ENCODE measurements at places on chromosomes 16 and 17.

- DNase-seq, result no peak
These were observed 26.4 kb upstream of the BEAN1 start for GRCh38 chr16:66400503-66401380.

DNA sequence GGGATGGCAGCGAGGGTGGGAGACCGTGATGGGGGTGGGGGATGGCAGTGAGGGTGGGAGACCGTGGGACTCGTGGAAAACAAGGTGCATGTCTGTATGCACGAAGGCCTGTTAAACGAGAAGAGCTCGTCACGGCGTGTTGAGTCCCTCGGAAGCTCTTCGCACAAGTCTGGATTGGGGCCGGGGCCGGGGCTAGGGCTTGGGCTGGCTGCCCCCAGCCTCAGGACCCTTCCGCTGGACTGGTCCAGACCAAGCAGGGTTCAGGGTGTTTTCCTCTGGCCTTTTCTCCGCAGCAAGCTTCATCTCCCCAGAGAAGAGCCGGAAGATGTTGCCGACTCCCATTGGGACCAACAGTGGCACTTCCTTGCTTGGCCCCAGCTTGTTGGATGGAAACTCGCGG lies 7.7 kb upstream of the JPT2 start:
- no peak for DNase-seq

DNA sequence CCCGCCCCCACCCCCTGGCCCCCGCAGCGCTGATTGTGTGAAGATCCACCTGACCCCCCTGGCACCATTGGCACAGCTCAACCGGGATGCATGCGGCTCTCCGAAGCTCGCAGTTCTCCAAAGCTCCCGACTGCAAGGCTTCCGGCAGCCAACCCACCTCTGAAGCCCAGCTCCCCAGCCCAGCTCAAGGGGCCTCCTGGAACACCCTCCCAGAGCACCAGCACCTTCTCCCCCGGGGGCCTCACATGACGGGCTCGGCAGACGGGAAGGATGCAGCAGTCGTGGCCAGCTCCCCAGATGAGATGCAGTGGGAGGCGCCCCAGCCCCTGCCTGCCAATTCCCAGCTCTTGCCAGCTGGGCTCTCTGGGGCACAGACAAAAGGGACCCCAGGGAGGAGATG lies 215.3 kb downstream of the ZNF423 start:
- no peak for DNase-seq

GRCh38 chr17:42023524-42024349 lies 3.8 kb downstream of the NKIRAS2 start:
- DNase-seq, result no peak

DNA sequence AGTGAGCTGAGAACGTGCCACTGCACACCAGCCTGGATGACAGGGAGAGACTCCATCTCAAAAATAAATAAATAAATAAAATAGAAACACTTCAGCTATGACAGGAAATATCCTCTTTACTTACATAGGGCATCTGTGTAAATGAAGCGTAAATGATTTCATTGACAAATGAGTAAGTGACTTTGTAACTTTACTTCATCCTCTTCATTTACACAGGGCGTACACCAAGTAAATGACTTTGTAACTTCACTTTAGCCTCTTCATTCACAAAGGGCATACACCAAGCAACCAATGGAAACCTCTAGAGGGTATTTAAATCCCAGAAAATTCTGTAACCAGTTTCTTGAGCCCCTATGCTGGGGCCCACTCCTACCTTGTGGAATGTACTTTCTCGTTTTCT lies 16.2 kb upstream of the KLHDC4 start:
- no peak for DNase-seq

DNA sequence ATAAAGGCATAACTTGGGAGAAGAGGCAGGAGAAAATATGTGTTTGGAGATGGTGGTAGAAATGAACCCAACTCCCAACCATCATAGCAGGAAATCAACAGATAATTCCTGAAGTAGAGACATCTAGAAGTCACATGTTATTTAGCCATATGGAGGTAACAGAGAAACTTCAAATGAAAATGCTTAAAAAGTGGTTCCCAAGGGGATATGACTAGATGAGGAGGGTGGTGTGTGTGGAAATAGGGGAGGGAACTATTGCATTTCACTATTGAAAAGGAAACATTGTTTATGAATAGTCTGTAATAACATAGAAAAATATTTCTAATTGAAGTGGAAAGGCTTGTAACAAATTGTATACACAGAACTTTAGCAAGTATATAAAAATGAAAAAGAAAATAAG lies 412.0 kb downstream of the SHISA9 start:
- DNase-seq, result no peak

All from CD4-positive, alpha-beta T cell treated with Interleukin-4 for 1 hour (primary cell).